Ecto neural progenitor cell (in vitro differentiated cells): ENCODE measurements at places on chromosomes 13 and 19.
A peak's percentile ranks its signal among the peaks of the same experiment; 100 is the strongest.

DNA sequence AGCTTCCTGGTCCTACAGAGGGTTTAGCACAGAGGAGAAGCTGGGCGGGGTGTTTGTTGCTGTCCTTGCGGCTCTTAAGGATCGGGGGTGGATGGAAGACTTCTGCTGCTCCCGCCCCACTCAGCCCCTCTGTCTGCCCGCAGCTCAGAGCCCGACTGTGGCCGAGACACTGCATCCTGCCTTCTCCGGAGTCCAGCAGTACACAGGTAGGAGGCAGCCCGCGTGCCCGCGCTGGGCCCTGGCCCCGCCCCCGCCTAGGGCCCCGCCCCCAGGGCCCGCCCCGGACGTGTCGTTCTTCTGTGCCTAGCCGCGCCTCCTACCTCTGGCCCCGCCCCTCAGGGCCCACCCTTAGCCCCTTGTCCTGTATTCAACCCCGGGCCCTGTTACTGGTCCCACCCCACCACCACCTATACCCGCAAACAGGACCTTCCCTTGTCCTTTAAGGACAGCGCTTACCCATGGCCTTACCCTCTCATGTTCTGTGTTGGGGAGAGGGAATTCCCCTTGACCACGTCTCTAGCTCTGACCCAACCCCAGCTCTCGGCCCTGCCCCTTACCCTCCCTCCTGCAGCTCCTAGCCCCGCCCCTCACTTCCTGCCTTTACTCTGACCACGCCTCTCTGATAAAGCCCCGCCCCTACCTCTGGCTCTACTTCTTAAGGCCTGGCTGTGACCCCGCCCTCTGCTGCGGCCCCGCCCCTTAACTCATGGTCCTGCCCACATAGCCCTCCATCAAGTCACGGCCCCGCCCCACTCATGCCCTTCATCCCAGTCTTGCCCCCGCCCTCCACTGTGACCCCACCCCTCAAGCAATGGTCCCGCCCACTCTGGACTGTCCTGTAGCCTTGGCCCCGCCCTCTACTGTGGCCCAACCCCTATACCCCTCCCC, 60.5 kb downstream of the CELF5 start:
- DNase-seq: peak; percentile 99

DNA sequence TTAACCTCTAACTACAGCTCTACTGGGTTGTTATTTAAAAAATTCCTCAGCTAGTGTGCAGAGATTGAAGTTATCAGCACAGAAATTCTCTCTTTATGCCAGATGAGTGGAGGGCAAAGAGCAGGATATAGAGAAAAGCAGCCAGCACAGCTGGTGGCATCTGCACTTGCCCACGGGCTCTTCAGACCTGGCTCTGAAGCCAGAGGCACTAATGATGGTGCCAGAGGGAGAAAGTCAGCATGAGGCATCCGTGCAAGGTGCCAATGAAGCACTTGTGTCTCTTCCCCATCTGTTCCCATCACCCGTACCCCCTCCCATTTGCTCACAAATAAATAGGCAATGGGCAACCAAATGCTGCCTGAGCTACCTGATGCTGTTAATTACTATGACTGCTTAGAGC, 138.9 kb downstream of the OLFM4 start:
- no peak for DNase-seq

- no peak for DNase-seq
These were observed 44.1 kb downstream of the SLITRK6 start for GRCh38 chr13:85755123-85755522.

DNA sequence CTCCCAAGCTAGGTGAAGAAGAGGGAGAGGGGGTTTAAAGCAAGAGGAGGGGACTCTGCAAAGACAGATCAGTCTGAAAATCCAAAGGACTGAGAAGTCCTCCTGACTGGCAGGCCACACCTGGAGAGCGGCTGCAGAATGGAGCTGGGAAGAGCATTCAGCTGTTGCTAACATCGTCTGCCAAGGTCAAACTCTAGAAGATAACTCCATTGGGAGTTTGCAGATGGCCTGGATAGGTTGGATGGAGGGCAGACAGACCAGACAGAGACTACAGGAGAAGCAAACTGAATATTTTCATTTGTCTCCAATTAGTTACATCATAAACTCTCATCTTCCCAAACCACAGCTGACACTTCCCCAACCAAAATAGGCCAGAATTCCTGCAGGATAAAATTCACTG, 19.9 kb upstream of the SHISA2 start:
- DNase-seq: no peak

GRCh38 chr19:19338082-19338481, 17.5 kb downstream of the MAU2 start:
- no peak for DNase-seq

GRCh38 chr13:109412283-109412901, 374.0 kb downstream of the IRS2 start:
- DNase-seq: peak; percentile 81

- no peak for DNase-seq
These were observed 25.3 kb upstream of the EHD2 start for GRCh38 chr19:47687906-47688305.
